Fibroblast of skin of right quadriceps (primary cell): ENCODE measurements at places on chromosomes 2 and 18.

GRCh38 chr18:74292541-74292858 is 737 bp upstream of the CYB5A start:
- no peak for DNase-seq

DNA sequence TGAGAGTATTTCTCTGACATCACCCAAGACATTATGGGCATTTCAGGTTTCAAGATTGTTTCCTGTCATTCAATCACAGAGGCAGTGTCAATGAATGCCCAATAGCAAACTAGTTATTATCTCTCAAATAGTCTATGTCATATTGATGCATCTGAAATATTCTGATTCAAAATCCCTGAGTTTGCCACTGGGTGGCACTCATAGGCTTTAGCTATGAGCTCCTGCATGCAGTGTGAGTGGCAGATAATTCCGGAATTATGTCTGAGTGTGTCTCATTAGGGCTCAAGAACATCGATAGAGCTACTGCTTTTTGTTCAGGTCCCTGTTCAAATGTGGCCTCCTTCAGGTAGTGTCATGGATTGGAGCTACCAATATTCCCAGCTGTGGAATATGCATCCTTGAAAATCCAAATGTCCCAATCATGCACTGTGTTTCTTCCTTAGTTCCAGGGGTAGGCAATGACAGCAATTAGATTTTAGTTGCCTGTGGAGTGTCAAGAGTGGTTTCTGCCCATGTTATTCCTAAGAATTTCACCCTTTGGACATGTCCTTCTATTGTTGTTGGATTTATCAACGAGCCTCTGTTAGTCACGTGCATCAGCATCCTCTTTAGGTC is 7.8 kb upstream of the OR6B3 start:
- DNase-seq: peak; percentile 41

- peak; percentile 85 for DNase-seq
Observed at GRCh38 chr2:158667586-158667985, 127.5 kb upstream of the DAPL1 start.

DNA sequence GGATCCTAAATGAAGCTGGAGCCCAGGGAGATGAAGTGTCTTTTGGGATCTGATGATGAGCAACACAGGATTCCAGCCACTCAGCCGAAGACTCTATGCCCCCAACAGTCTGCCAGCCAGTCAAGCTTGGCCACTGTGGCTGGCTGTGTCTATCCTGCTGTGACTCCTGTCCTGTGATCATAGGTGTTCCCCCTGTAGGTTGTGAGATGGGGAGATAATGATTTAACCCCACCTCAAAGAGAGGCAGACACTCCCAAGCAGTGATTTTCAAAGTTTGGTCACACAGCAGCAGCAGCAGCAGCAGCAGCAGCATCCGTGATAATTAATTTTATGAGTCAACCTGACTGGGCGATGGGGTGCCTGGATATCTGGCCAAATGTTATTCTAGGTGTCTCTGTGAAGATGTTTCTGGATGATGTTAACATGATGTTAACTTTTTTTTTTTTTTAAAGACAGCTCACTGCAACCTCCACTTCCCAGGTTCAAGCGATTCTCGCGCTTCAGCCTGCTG is 21.4 kb upstream of the RHOB start:
- DNase-seq: peak; percentile 45

DNA sequence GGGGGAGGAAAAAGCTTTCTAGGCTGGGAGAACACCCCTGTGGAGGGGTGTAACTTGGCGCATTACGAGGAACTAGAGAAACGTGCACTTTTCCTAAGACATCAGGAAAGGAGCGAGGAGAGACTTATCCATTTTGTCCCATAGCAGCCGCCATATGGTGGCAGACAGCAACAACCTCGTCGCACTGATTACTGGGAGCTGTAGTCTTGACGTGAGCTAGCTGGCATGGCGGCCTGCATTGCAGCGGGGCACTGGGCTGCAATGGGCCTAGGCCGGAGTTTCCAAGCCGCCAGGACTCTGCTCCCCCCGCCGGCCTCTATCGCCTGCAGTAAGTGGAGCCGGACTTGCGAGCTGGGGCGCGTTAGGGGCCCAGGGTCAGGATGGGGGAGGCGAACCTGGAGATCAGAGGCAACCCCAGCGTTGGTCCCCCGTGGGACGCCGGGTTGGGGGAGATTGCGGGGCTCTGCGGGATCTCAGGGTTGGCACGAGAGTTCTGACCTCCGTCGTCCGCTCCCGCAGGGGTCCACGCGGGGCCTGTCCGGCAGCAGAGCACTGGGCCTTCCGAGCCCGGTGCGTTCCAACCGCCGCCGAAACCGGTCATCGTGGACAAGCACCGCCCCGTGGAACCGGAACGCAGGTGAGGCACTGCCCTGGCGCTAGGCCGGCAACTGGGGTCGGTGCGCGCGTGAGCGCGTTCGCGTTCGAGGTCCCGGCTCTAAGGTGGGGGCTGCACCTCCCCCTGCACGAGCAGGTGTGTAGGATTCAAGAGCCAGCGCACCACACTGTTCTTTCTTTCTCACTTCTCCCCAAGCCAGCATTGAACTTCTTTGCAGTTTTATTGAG is at the start of gene MRPL19:
TSS of gene MRPL19 (plus strand) at position 201 of the 843 bp plus-strand sequence. CDS start at position 226, 25 bp downstream.
- peak; percentile 95 for DNase-seq
